ENCODE measurements at places on chromosomes 3 and 15.
A peak's percentile ranks its signal among the peaks of the same experiment; 100 is the strongest.

- DNase-seq: peak; percentile 92
Observed at GRCh38 chr15:40763801-40764628, at the start of gene GCHFR. TSS of gene GCHFR (plus strand) at chr15:40764068. CDS start at chr15:40764181, 113 bp downstream.

- DNase-seq: no peak
Observed at GRCh38 chr3:189812806-189813465, 181.7 kb downstream of the TP63 start.

DNA sequence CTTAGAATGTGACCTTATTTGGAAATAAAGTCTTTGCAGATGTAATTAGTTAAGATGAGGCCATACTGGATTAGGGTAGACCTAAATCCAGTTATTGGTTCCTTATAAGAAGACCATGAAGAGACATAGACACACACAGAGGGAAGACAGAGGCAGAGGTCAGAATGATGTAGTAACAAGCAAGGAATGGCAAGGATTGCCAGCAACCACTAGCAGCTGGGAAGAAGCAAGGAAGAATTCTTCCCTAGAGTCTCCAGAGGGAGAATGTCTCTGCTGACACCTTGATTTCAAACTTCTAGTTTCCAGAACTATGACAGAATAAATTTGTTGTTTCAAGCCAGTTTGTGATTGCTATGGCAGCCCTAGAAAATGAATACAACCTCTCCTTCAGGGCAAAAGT, 116.7 kb downstream of the WDR76 start:
- DNase-seq: no peak

DNA sequence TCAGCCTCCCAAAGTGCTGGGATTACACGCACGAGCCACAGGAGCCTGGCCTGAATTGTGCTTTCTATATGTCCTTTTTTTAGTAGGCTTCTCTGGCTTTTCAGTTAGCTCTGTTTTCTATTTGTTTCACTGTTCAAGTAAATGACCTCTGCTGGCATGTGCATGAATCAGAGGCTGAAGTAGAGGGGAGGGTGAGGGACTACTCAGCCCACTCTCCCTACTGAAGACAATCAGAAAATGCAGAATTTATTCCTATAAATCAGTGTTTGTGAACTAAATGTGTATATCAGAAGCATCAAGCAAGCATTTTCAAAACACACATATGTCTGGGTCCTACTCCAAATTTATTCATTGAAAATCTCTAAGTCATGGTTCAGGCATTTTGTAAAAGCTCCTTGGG, 45.0 kb downstream of the ZMAT3 start:
- DNase-seq: no peak

- no peak for DNase-seq
Observed at GRCh38 chr3:156975721-156976120, 149.6 kb downstream of the LEKR1 start.

GRCh38 chr3:12489832-12490231, 5.6 kb downstream of the TSEN2 start:
- no peak for DNase-seq

DNA sequence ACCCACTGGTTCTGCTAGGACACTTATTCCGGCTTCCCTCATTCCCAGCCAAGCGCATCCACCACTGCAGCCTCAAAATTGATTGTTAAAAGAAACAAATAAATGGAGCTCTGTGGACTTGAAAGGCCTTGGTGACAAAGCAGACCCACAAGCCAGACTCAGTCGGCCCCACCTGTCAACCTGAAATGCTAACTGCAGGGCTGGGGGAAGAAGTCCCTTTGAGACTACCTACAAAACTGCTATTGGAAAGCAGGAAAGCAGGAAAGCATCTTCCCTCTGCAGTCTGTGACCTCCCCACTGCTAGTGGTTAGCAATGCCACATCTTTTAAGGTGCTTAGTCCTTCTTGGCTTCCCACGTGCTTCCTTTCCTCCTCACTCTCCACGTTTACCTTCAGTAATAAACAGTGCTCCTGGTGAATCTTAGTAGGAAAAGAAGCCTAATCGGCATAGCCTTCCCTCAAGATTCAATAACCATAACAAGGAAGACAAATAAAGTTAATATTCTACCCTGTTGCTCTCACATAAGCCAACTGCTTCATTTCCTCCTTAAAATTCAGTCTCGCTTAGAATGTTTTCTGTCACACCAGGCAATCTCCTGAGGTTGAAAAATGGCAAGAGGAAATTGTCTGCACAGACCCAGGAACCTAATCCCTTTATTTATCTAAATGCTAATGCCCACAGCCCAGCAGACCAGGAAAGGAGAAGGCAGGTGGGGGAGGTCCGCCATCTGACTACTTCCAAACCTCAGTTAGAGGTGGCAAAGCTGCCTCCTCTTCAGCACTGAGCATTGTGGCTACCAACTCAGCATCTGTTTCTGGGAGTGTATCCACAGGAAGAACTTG, 296.2 kb downstream of the NEK10 start:
- no peak for DNase-seq

DNA sequence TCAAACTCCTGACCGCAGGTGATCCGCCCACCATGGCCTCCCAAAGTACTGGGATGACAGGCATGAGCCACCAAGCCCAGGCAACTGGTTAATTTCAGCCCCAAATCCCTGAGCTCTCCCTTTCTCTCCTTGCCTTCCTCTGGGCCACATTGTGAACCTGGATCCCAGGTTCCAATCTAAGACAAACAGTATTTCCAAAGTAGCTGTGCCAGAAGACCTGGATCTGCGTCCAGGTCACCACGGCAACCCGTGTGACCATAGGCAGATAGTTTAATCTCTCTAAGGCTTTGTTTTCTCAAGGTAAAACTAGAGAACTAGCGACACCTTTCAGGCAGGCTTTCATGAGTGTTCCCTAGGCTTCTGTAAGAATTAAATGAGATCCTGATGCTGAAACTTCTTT, 5.9 kb upstream of the RBPMS2 start:
- DNase-seq: no peak

DNA sequence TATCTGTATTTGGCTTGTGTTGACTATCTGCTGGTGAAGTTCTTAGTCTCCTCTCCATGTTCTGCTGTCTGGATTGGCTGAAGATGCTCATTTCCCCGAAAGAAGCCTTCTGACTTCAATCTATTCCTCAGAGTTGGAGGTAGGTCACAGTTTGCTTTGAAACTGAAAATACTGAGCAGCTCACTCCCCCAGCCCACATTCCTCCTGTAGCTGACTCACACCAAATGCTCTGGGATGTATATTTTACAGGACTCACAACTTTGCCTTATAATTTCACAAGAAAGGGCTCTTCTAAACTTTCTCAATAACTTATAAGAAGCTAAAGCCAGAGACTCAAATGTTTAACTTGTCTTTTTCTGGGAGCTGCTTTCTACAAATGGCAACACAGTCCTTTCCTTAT, 36.3 kb upstream of the SNX4 start:
- no peak for DNase-seq

GRCh38 chr3:130354430-130354829, 9.0 kb downstream of the COL6A5 start:
- DNase-seq: no peak

DNA sequence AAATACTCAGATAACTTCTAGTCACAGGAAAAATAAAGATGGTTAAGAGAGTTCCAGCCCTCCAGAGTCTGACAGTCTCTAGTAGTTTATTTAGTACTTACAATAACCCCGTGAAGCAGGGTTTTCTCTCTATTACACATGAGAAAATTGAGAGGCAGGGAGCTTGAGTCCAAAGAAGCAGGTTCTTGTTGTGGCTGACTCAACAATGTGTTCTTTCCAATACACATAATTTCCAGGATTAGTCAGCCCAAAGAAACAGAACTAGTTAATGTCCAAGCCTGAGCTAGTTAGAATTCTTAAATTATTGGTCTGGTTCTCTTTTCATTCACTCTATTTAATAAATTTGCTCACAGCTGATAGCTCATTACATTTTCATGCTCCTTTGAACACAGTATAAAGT, 49.9 kb downstream of the ALDH1A2 start:
- no peak for DNase-seq

GRCh38 chr3:52237006-52237656, 1.8 kb downstream of the TWF2 start:
- DNase-seq: peak; percentile 66

DNA sequence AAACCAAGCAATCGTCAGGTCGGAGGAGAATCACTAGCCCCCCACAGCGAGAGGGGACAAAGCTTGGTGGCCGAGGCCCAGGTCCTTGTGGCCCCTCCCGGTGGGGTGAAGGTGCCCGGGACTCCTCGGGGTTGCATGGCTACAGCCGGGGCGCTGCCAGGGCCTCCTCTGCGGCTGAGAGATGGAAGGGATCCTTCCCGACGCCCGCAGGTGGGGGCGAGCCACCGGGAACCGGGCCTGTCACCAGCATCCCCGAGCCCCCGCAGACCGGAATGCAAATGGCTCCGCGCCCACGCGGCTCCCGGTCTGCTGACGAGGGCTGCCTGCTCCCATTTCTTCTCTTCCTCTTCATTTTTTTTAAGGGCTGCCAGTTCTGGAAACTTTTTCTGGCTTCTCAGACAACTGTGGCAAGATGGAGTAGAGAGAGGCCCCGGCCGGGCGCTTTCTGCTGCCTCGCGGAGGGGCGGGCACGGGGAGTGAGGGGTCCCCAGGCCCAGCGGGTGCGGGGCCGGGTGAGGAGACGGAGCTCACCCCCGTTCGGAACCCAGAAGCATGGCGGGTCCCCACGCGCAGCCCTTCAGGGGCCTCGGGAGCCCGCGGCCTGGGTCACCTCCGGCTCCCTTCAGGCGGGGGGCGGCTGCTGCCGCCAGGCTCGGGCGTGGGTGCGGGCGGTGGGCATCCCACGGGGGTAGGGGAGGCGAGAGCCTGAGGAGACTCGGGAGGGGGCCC, 27.5 kb downstream of the MELTF start:
- no peak for DNase-seq

GRCh38 chr3:129616291-129616690, 9.8 kb upstream of the PLXND1 start:
- DNase-seq: peak; percentile 77

GRCh38 chr3:23807424-23808015, 1.8 kb downstream of the UBE2E1 start:
- no peak for DNase-seq

DNA sequence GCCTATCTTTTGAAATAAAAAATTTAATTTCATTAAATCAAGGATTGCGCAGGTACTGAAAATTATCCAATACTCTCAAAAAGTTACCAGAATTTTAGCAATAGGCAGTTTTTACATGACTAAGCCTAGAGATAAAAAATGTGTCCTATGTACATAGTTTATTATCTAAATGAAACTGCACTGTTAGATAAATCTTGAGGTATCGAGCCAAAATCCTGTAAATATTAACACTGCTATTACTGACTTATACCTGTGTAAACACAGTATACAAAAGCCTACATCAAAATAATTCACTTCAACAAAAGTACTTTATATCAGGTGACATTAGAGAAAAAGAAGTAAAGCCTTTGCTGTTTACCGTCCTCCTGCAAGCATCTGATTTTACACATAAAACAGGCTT, 60.7 kb downstream of the TASOR start:
- DNase-seq: no peak

DNA sequence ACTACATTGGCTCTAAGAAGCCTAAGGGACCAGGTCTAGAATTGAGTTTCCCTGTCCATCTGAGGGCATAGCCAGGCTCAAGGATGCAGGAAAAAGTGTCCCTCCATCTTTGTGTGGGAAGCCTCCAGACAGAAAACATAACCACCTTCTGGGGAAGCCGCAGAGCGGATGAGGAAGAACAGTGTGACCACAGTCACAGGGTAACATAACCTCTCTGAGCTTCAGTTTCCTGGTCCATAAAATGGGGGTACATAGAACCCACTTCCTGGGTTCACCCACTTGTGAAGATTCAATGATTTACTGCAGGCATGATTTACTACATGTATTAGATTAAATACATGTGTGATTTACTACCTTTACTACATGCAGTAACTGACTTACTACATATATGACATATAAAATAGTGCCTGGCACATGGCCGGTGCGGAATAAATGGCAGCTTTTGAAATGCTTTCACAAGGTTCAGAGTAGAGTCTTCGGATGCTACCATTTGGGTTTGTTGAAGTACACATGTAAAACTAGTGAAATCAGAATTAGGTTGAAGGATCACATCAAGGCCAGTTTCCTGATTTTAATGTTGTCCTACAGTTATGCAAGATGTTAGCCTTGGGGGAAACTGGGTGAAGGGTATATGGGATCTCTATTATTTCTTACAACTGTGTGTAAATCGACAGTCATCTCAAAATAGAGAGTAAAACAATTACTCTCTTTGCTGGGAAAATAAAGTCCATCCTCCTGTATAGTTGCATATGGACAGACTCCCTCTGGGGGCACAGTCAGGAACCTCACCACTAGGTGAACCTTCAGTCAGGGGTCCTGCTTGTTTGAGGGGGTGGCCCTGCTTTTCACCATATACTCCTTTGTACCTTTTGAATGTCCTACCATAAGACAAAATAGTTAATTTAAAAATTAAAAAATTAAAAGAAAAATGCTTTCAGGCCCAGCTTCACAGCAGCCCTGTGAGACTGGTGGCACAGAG, 86.0 kb downstream of the SEMA5B start:
- DNase-seq: no peak

- no peak for DNase-seq
Observed at GRCh38 chr3:105473521-105474223, 107.0 kb downstream of the ALCAM start.

GRCh38 chr3:50339485-50340146, 1.0 kb downstream of the RASSF1 start:
- no peak for DNase-seq

DNA sequence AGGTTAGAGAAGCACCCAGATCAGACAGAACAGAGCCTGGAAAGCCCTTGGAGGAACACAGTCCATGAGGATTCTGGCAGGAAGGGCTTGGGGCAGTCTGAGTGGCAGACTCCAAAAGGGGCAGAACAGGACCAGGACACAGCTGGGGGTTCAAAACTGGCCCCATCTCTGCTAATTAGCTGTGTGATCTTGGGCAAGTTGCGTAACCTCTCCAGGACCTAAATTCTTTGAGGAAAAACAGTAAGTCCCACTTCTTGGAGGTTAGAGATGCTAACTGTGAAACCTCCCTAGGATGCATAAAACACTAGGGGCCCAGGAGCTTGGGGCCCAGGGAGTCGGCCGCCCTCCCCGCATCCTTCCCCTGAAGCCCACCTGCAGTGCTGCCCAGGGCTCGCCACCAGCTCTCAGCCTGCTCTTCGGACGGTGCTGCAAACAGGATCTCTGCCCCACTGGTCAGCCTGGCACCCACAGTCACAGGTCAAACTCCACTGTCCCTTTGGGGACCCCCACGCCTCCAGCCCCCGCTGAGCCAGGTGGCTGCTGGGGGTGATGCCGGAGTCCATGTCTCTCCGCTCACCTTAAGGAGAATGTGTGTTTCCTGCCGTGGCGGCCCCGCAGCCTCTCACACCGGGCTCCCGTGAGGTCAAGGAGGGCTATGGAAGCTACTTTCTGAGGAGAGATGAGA, 12.0 kb downstream of the PLA2G4B start:
- no peak for DNase-seq

DNA sequence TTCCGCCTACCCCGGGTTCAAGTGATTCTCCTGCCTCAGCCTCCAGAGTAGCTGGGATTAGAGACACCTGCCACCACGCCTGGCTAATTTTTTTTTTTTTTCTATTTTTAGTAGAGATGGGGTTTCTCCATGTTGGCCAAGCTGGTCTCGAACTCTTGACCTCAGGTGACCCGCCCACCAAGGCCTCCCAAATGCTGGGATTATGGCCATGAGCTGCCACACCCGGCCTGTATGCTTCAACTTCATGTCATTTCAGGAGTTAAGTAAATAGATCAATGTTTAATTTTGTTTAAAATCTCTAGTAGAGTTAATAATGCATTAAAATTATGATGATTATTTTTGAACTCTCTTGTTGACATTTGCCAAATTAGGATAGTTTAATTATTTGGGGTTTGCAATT, 121.1 kb upstream of the ALDH1A3 start:
- no peak for DNase-seq

- no peak for DNase-seq
Observed at GRCh38 chr3:183824761-183825455, 469 bp downstream of the MAP6D1 start.
